ENCODE measurements at places on chromosomes 2 and 18.

DNA sequence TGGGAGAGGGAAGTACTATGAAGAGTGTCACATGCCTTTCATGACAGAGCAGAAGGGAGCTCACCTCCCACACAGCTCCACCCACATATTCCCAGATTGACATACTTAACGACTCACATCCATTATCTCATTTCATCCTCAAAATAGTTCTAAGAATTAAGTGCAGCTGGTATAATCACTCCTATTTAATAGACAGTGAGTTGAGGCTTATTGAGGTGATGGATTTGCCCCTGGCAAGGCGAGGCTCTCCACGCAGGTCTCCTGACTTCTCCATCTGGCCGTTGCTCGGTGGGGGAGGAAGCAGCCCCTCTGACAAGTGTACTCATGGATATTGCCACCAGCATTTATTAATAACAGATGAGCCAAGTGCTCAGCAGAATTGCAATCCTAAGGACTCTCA, 81.4 kb downstream of the TGOLN2 start:
- no peak for DNase-seq

GRCh38 chr2:28745225-28745624, 6.4 kb upstream of the PPP1CB start:
- no peak for DNase-seq

- no peak for DNase-seq
These were observed 142.2 kb downstream of the STK39 start for GRCh38 chr2:168105127-168105683.

DNA sequence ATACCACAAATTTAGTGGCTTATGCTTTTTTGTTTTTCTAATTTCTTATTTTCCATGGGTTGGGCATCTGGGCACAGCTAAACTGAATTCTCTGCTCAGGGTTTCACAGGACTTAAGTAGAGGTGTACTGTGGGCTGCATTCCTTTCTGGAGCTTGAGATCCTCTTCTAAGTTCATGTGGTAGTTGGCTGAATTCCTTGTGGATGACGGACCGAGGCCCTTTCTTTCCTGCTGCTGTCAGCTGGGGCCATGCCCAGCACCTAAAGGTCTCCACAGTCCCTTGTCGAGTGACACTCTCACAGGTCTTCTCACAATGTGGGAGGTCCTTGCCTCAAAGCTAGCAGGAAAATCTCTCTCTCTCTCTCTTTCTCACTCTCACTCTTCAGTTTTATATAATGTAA, 433.5 kb upstream of the LRATD1 start:
- no peak for DNase-seq

- DNase-seq, result no peak
These were observed 81.9 kb upstream of the VWC2L start for GRCh38 chr2:214328941-214329340.

- DNase-seq, result no peak
These were observed 47.6 kb upstream of the HAAO start for GRCh38 chr2:42839809-42840501.

DNA sequence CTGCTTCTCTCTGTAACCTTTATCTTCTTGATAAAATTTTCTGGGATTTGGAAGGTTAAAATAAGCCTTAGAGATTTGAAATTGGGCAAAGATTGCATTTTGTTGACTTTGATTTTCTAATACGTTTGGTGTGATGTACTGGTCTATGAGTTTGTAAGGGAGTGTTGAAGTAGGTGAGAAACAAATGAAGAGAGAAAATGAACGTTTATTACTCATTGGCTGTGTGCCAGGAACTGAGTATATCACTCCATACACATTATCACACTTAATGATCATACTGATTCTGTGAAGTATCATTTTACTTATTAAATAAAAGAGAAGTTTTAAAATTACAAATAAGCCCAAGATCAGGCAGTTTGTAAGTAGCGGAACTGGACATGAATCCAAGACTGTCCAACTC, 795.1 kb upstream of the ZEB2 start:
- no peak for DNase-seq

GRCh38 chr2:149388120-149388816, 57.9 kb downstream of the LYPD6 start:
- no peak for DNase-seq

DNA sequence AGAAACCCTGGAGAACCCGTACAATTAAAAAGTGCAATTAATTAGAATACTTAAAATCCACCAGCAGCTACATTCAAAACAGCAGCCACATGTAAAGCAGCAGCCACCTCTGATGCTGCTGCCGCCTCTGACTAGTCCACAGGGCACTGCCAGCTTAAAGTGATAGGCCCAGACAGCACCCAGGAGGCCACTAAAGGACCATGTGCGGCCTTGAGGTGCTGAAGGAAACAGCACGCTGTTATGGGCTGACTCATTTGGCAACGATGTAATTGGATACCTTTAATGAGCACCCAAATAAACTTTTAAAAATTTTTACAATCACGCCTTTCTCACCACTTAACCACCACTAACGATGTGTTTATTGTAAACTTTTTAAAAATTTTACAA, 209.3 kb upstream of the NCKAP5 start:
- DNase-seq, result no peak

- DNase-seq, result no peak
These were observed 941.2 kb downstream of the SUCLG1 start for GRCh38 chr2:83517727-83518368.

- DNase-seq, result no peak
These were observed 636 bp upstream of the UBXN4 start for GRCh38 chr2:135741043-135741394.

GRCh38 chr2:8391126-8391525, 290.7 kb upstream of the ID2 start:
- DNase-seq, result no peak

- no peak for DNase-seq
These were observed 35.7 kb upstream of the MAT2A start for GRCh38 chr2:85503168-85503850.

DNA sequence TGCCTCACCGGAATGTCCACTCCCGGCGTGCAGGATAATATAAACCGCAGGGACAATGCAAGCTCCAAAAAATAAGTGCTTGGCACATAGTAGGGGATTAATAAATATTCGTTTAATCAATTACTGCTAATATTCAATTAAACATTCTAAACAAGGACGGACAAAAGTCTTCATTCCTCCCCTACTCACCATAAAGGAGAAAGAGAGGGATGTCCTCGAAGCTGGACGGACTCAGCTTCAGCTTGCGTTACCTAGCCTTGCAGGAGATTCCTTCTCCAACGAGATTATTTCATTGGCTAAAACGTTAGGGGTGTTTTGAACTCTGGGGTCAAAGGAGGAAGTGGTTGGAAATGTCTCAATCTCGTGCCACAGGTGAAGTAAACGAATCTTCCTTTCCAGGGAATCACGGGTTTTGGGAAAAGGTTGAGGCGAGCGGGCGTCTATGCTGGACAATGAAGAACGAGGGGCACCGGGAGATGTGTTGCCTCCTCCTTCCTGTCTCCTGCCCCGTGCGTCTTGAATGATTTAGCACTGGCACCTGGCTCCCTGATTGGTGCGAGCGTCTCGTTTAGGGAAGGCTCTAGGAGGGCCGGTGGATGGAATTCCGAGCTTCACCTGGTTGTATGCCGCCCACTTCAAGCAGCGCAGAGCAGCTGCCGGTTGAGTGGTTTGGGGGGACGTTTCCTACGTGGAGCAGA, 2.0 kb upstream of the GAD1 start:
- no peak for DNase-seq

DNA sequence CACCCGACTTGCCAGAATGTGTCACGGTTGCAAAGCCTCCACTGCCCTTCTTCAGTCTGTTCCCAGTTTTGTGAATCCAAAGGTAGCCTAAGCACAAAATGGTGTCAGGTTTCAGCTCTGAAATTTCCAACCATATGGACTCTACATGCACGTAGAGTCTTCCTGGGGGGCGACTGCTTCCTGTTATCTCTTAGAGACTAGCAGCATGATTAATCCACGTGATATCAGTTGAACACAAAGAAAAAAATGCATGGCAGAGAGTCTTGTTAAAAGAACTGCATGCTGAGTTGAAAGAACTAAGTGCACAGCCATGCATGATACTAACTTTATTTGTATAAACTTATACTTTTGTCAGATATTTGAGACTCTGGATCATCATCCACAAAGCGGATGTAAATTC, 404.4 kb downstream of the SOCS6 start:
- no peak for DNase-seq

GRCh38 chr2:178914259-178914849, 107.1 kb upstream of the TTN start:
- DNase-seq, result peak; percentile 50

DNA sequence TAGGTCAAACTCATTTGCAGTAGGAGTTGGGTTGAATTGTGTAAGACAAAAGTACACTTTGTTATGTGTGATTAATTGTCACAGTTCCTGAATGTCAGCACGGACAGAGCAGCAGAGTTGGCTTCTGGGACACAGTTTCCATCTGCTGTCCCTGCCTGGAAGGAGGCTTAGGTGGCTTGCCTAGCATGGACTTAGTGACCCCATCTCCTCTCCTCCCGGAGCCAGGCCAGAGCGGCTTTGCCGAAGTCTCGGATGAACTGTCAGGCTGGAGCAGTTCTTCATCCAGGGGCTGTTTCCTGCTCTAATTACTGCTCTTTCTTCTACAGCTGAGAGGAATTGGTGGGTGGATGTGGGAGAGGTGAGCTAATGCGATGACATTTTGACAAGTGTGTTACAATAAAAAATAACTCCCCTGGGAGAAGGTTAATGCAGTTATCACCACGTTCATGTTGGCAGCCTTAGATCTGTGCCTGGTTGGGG, 102.0 kb downstream of the SH3RF3 start:
- DNase-seq, result no peak

DNA sequence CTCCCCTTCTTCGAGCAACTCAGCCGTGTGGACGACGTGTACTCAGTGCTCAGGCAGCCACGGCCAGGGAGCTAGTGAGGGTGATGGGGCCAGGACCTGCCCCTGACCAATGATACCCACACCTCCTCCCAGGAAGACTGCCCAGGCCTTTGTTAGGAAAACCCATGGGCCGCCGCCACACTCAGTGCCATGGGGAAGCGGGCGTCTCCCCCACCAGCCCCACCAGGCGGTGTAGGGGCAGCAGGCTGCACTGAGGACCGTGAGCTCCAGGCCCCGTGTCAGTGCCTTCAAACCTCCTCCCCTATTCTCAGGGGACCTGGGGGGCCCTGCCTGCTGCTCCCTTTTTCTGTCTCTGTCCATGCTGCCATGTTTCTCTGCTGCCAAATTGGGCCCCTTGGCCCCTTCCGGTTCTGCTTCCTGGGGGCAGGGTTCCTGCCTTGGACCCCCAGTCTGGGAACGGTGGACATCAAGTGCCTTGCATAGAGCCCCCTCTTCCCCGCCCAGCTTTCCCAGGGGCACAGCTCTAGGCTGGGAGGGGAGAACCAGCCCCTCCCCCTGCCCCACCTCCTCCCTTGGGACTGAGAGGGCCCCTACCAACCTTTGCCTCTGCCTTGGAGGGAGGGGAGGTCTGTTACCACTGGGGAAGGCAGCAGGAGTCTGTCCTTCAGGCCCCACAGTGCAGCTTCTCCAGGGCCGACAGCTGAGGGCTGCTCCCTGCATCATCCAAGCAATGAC, 4.8 kb downstream of the CTDSP1 start:
- DNase-seq, result no peak

GRCh38 chr18:50268022-50268747, 1.9 kb upstream of the CFAP53 start:
- peak; percentile 65 for DNase-seq

- no peak for DNase-seq
These were observed 95.9 kb downstream of the MAP4K4 start for GRCh38 chr2:101793277-101793969.

- no peak for DNase-seq
These were observed 35.0 kb downstream of the RHOB start for GRCh38 chr2:20481798-20482405.

GRCh38 chr2:160363961-160364360, 129.6 kb downstream of the RBMS1 start:
- no peak for DNase-seq

DNA sequence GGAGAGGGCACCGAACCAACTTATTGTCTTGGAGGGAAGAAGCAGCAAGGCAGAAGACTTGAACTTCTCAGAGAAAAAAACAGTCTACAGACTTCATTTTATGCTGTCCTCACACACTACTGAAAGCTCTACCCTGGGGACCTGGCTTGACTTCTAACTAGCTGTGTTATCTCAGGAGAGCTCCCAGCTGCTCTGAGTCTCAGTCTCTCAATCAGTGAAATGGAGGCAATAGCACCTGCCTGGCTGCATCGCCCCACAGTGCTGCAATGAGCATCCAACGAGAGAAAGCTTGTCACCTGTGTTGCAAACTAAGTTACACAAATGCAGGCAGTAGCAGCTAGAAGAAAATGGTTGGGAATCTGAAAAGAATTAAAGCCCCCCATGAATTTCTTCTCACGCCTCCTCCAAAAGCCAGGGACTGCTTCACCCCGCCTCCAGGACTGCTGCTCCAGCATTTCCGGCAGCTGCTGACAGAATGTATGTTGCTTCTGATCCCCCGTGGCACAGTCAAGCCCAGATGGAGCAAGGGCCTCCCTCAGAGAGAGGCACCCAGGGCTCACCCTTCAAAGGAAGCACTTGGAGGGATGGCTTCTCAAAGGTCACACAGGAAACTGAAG, 116.3 kb downstream of the BCL11A start:
- DNase-seq, result no peak

DNA sequence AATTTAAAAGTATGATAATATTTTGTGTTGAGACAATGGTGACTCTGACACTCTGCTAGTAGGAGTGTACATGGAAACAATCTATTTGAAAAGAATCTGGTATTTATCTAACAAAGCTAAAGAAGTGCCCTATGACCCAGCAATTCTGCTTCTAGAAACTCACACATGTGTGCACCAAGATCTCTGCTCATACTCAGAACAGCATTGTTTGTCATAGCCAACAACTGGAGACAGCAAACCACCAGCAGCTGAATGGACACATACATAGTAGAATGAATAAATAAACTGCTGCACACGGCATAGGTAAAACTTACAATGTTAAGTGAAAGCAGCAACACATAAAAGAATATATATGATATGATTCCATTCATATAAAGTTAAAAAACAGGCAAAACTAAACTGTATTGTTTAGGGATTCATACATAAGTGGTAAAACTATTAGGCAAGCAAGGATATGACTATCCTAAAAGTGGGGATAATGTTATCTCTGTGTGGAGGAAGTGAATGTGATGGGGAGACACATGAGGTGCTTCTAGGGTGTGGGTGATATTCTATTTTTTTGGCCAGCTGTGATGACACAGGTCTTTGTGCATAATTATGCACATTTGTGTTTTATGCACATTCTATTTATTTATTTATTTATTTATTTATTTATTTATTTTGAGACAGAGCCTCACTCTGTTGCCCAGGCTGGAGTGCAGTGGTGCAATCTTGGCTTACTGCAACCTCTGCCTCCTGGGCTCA, 71.1 kb downstream of the RFTN2 start:
- DNase-seq, result no peak

DNA sequence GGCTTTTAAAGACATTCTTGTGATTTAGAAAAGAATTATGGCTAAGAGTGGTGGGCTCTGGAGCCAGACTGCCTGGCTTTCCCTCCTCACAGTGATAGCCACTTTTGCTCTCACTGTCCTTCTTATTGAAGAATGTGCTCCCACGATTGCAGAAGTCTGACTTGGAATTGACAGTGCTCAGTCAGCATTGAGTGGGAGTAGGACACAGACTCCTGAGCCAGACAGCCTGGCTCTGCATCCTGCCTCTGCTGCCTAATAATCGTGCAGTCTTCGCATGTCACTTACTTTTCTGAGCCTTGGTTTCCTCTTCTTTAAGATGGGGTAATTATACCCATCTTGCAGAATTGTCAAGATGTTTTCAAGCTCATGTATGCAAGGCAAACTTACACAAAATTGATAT, 23.3 kb downstream of the SPATS2L start:
- DNase-seq, result no peak

- no peak for DNase-seq
These were observed 131.4 kb upstream of the HAAO start for GRCh38 chr2:42923580-42924417.

GRCh38 chr2:229297247-229297646, 26.2 kb upstream of the PID1 start:
- DNase-seq, result no peak
